ENCODE measurements at places on chromosomes 11 and 22.
A peak's percentile ranks its signal among the peaks of the same experiment; 100 is the strongest.

DNA sequence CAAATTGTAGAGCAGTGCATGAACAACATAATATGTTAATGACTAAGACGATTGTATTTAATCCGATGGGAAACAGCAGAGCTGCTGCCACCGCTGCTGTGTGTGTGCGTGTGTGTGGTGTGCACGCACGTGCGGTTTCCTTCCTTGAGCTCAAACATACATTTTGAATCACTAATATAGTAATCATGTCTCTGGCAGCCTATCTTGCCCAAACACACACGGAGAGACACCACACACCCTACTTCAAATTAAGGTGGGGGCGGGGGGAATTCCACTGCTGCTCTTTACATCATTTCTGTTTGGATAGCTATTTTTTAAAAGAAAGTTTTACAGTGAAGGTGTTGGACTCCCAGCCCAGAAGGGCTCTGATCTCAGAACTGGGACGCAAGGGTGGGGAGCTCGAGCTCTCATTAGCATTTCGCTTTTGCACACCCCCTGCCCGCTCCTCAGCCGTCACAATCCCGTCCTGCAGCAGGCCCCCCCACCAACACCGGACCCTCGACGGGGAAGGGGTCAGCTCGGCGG lies 651 bp upstream of the FAM83F start:
- peak; percentile 40 for DNase-seq

DNA sequence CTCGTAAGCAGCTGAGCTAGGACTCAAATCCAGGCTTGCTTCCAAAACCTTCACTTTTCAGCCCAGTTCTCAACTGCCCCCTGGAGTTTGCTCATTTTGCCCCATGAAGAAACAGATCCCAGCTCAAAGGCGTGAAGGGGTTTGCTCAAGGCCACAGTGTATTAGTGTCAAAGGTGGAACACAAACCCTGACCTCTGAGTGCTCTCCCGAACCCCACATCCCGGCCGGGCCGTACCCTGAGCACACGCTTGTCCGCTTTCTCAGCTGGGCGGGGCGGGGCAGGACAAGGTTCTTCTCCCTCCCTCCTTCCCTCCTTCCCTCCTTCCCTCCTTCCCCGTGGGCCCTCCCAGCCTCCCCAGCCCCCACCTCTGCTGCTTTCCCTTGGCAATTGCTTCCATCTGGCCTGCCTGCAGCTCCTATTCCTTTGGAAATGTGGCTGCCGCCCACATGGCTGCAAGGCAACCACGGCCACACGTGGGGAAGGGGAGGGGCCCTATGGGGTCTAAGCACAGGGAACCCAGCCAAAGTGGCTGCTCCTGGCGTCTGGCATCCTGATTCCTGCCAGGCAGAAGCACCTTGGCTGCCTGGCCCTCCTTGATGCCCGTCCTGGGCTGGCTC lies 4.1 kb downstream of the ST3GAL4 start:
- no peak for DNase-seq

DNA sequence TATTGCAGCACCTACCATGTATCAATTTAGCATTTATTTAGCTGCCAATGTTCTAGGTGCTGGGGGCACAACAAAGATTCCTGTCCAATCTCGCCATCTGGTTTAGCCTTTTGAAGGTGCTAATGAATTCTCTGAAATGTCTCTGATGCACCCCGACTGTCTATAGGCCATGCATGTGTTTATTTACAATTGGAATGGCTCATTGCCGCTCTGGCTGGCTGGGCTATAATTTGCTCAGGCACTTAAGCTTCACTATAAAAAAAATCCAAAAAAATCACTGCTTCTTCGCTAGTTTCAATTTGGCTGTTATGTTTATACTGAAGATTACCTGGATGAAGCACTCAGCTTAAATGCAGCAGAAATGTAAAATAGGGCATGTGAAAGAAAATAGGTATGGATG lies 115.0 kb upstream of the PAX6 start:
- no peak for DNase-seq

- DNase-seq = no peak
These were observed 23.9 kb downstream of the OR10A6 start for GRCh38 chr11:7907121-7907520.

GRCh38 chr11:11211888-11212287 lies 141.2 kb downstream of the CSNK2A3 start:
- no peak for DNase-seq

- no peak for DNase-seq
These were observed 13.5 kb upstream of the LRP5 start for GRCh38 chr11:68298659-68299516.

- no peak for DNase-seq
These were observed 655.6 kb upstream of the CNTN5 start for GRCh38 chr11:98365190-98365589.

GRCh38 chr22:17228725-17229126 lies 9.5 kb upstream of the ADA2 start:
- DNase-seq = no peak

DNA sequence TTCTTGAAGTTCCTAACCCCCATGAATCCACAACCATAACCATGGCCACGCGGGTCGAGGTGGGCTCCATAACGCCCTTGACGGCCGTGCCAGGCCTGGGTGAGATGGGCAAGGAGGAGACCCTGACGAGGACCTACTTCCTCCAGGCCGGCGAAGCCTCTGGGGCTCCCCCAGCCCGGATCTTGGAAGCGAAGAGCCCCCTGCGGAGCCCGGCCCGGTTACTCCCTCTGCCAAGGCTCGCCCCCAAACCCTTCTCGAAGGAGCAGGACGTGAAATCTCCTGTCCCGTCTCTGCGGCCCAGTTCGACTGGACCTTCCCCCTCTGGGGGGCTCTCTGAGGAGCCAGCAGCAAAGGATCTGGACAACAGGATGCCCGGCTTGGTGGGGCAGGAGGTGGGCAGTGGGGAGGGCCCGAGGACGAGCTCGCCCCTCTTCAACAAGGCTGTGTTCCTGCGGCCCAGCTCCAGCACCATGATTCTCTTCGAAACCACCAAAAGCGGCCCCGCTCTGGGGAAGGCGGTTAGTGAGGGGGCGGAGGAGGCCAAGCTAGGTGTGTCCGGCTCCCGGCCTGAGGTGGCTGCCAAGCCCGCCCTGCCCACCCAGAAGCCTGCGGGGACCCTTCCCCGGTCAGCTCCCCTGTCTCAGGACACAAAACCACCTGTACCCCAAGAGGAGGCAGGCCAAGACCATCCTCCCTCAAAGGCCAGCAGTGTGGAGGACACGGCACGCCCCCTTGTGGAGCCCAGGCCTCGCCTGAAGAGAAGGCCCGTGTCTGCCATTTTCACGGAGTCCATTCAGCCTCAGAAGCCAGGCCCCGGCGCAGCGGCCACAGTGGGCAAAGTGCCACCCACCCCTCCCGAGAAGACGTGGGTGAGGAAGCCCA lies 75.7 kb downstream of the KIAA1671 start:
- DNase-seq = no peak

DNA sequence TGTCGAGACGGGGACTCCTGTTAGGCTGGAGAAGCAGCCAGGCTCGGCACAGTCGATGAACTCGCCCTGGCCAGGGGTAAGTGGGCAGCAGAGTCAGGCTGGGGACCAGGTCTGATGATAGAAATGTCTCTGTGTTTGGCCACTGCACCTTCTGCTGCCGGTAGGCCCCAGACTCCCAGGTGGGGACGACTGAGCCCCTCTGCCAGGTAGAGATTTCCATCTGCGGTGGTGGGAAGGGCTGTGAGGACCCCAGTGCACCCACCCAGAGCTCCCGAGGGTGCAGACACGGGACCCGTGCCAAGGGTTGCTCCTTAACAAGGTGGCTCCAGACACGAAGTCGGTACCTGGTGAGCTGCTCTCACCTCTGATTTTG lies 862.5 kb downstream of the TBC1D22A start:
- DNase-seq = no peak

- no peak for DNase-seq
These were observed 146.5 kb downstream of the OPCML start for GRCh38 chr11:133385781-133386180.

GRCh38 chr11:12408156-12408770 lies 30.9 kb downstream of the PARVA start:
- no peak for DNase-seq
